HuH-7.5 (cell line): ENCODE measurements at places on chromosomes 5 and 9.

GRCh38 chr5:15442193-15442570 lies 57.8 kb upstream of the FBXL7 start:
- no peak for DNase-seq

DNA sequence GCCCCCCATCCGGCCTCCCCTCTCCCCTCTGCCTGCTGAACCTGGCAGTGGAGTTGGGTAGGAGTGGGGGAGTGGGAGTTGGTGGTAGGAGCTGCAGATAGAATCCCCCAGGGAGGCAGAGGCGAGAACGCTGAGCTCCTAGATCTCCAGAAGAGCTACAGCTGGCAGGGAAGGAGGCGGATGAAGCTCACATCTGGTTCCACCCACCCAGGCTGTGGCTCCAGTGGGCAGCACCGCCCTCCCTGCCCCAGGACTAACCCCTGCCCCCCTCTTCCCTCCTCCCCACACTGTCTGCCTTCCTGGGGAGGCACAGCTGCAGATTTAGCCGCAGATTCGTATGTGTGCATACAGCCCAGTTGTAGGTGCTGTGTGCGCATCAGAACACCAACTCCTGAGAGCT lies 34.2 kb downstream of the C9orf50 start:
- DNase-seq, result no peak

DNA sequence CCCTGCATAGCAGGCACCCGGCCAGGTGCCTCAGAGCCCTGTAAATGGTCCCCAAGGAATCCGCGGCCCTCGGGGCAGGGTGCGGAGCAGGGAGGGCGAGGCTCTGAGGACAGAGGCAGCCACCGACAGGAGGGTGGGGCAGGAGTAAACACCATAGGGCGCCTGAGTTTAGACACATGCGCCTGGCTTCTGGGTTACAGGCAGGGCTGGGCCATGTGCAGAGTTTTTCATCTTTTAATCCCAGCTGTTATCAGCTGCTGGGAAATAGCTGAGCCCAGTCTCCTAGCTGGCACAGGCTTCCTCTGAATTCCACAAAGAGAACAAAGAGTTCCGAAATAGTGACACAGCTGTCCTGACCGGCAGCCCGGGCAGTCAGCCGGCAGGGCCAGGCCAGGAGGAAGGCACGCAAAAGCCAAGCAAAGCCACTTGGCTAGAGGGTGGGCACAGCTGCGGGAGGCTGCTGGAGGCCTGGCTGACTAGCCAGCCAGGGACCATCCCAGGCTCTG lies 98.9 kb upstream of the PHYKPL start:
- no peak for DNase-seq

- DNase-seq, result no peak
These were observed 394.0 kb downstream of the SEMA5A start for GRCh38 chr5:9151684-9152427.

DNA sequence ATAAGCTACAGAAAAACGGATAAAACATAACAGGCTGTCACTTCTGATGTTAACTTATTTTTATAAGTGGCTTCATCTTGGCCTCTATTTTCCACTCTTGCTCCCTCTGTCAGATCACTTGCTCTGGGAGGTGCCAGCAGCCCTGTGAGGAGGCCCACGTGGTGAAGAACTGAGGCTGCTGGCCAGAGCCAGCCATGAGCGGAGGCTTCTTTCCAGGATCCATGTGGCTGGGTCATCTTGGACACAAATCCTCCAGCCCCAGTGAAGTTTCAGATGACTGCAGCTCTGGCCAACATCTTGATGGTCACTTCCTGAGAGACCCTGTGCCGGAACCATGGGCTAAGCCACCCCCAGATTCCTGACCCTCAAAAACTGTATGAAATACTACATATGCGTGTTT lies 7.5 kb upstream of the CMBL start:
- no peak for DNase-seq

GRCh38 chr9:121610638-121610953 lies 40.8 kb upstream of the DAB2IP start:
- DNase-seq, result no peak

- DNase-seq, result no peak
These were observed 27.3 kb upstream of the SHB start for GRCh38 chr9:38096238-38096805.

DNA sequence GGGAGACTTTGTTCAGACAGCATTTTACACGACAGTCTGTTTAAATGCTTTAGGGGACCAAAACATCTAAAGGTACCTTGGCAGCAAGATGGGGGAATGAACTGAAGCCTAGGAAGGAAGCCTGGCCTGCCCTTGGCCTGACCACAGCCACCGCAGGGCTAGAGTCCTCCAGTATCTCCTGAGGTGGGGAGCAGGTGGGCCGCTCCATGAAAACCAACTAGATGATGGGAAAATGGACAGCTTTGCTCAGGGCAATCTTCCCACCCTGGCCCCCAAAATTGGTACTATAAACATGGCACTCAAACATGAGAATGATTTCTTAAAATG lies 153.3 kb downstream of the AUH start:
- DNase-seq, result no peak

DNA sequence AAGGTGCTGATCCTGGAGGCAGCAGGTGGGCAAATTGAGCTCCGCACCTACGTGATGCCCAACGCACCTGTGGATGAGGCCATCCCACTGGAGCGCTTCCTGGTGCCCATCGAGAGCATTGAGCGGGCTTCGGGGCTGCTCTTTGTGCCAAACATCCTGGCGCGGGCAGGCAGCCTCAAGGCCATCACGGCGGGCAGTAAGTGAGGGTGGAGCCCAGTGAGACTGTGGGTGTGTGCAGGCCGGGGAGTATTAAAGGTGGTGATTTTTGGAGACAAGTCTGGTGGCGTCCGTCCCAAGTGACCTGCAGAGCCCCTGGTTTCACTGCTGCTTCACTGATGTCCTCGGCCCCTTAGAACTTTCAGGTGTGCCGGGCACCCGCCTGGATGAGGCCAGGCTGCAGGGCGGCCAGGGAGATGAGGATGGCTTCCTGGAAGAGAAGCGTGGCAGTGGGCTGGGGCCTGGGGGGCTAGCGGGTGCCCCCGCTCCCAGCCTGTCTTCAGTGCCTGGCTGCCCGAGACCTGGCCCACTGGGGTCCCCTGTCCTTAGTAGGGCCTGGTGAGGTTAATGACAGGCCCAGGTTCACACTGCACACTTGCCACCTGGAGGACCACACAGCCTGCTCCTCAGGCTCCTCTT lies 4.2 kb downstream of the ENDOG start:
- no peak for DNase-seq
